Activated naive CD4-positive, alpha-beta T cell treated with Interleukin-2 at 50 U/mL for 16 hours (primary cell): ENCODE measurements at places on chromosomes 13 and 19.

DNA sequence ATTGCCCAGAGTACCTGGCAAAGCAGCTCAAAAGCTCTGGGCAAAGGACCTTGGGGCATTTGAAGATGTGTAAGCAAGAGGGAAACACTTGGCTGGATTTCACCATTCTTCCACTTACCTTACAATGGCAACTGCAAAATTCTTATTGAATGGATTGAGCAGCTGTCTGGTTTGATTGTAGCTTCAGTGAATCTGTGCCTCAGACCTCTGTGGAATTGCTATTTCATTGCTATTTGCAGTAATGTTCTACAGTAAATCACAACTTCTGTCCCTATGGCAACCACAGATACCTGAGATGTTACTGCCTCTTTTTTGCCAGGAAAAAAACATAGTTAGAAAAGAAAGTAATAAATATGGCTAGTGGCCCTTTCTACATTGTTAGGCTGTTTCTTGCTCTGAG, 519.5 kb downstream of the SUCLA2 start:
- DNase-seq, result no peak

- no peak for DNase-seq
Observed at GRCh38 chr13:51311231-51311630, 28.3 kb upstream of the SERPINE3 start.

DNA sequence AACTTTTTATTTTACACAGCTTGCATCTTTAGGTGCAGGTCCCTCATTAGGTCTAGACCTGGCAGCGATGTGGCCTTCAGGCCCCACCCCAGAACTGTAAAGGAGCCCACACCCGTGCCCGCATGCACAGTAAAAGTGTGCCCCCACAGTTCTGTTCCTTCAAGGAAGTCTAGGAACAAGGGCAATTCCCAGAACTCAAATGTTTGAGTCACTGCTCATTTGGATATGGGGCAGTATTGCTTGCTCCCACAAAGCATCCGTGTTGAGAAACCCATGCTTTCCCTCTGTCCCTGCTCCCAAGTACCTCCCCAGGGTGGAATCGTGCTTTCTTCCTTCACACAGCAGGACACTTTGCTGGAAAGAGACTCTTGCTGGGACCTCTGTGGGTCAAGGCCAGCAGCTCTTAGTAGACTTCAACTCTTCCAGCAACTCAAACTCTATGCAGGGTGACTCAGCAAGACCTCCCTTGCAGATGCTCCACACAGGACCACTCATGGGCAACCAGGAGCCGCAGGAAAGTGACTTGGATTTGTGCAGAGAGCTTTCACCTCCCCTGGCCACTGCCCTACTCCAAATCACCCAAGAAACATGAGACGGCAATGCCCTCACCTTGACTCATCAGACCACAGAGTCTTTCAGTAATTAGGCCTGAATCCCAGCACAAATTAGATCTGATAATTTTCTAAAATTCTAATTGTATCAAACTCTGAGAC, 12.3 kb downstream of the SLC7A1 start:
- no peak for DNase-seq

DNA sequence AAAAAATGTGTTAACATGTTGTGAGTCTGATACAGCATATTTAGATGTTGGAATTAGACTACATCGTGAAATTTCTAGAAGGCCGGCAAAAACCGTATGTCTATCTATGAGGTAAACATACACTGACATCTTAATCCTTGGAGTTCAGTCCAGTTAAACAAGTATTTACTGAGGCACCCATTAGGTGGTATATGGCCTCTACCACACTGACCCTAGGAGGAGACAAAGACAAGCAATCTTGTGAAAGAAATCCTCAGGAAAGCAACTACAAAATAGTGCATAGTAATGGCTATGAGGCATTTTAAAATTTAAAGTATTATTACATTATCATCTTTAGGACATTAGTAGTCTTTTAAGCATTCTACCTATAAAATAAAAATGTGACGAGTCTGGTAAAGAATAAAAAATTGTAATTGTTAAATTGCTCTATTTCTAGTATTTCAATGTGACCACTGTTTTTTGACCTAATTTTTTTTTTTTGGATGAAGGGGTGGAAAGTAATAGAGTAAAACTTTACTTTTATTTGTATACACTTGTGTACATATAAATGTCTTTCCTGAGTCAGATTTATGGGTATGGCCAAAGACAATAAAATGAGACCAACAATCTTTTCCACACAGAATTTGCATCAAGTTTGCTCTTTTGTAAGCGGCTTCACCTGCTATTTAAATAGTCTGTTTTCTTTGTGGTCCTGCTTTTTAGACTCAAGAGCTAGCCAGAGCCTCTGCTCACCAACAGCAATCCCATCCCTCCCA, 50.5 kb downstream of the KATNAL1 start:
- no peak for DNase-seq

DNA sequence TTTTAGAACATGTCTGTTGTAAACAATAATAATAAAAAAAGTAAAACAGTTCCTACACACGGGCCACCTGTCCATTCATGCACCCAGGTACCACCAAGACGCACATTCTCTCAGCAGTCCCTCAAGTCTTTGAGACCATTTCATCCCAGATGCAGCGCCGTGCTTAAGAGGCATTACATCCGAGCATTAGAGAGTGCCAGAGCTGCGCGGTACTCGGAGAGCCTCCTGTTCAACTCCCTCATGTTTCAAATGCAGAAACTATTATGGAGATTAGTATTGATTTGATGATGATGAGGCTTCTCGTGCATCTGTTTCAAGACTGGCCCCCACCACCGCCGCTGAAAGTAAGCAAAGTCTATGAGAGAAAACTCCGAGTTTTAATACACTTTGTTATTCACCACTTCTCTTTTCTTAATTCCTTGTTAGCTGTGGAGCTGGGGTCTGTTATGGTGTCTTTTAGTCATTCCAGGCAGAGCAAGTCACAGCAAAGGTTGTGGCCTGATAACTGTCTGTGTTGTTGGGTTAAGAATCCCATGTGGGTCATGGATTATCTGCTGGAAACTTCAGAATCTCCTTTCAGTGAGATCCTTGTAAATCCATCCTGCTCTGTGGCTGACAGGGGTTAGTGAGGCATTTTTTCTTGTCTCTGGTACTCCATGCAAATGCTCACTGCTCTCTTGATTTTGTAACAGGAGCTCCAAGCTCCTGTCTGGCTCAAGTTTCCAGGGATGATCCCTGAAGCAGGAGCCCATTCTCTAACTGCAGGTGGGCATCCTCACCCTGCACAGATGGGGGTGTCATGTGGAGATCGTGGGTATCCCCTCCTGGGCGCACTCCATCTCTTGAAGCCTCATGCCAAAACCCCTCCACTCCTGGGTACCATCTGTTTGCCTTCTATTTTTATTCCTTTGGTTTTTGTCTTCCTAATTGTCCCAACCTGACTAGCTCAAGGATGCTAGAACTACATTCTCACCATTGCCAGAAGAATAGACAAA, 74.9 kb upstream of the MTIF3 start:
- DNase-seq, result no peak

DNA sequence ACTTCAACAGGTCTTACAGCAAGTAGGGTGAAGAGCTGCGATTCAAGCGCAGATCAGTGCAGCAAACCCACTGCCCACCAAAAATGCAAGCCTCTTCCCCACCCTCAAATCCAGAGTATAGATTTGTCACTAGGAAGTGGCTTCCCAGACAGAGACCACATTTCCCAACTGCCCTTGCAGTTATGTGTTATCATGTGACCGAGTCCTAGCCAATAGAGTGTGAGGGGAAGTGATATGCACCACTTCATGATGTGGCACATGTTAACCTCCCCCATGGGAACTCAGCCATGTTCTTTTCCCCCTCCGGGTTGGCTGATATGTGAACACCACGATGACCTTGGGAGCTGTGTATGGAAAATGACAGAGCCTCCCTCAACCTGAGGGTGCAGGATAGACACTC, 50.8 kb downstream of the MBD3L2B start:
- DNase-seq, result no peak

- no peak for DNase-seq
Observed at GRCh38 chr13:43663474-43664090, 123.2 kb downstream of the ENOX1 start.

DNA sequence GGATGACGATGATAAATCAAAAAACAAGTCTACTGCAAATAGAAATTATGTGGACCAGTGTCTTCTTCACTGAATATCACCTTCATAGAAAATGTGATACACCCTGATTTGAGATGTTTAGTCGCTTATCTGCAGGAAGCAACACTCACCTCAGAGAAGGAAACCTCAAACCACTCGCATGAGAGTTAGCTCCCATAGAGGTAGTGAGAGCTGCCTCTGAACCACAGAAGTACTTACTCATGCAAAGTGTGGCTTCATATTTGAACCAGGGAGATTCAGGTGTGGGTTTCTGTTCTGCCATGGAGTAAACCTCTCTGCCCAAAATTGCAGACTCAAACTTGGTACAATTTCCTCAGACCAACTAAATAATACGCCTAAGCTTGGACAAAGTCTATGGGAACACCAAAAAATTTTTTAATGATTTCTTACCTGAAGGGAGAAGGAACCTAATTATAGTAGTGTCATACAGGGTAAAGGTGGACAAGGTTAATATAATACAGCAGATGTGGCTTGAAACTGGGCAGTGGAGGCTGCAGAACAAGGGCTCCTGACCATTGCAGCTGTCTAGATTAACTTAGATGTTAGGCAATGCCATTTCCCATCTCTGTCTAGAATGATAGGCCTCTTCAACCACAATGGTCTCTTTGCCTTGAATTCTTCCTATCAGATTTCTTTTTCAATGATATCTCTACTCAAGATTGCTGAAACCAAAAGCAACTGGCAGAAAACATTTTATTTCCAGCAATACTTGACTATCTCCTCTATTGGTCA, 29.6 kb upstream of the RCBTB2 start:
- peak; percentile 62 for DNase-seq

GRCh38 chr13:23715092-23715761, 145.0 kb downstream of the TNFRSF19 start:
- no peak for DNase-seq

DNA sequence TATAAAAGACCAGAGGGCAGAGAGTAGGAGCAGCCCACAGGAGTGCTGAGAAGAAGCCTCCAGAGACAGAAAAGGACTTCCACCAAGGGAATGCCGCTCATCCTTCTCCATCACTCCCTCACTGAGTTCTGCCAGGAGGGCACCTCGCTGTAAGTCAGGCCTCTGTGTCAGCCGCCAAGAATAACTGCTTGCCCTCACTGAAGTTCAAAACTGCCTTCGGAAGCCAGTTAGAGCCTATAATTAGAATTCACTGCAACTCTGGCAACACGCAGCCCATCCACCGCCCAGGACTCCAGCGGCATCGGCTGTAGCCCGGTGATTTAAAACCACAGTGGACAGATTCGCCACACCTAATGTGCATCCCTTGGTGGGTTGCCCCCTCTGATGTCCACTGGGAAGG, 281.8 kb upstream of the ZNF507 start:
- DNase-seq, result no peak

- no peak for DNase-seq
Observed at GRCh38 chr13:91894316-91894715, 495.9 kb downstream of the GPC5 start.

GRCh38 chr19:55117663-55118391, 390 bp upstream of the PPP1R12C start:
- peak; percentile 98 for DNase-seq

DNA sequence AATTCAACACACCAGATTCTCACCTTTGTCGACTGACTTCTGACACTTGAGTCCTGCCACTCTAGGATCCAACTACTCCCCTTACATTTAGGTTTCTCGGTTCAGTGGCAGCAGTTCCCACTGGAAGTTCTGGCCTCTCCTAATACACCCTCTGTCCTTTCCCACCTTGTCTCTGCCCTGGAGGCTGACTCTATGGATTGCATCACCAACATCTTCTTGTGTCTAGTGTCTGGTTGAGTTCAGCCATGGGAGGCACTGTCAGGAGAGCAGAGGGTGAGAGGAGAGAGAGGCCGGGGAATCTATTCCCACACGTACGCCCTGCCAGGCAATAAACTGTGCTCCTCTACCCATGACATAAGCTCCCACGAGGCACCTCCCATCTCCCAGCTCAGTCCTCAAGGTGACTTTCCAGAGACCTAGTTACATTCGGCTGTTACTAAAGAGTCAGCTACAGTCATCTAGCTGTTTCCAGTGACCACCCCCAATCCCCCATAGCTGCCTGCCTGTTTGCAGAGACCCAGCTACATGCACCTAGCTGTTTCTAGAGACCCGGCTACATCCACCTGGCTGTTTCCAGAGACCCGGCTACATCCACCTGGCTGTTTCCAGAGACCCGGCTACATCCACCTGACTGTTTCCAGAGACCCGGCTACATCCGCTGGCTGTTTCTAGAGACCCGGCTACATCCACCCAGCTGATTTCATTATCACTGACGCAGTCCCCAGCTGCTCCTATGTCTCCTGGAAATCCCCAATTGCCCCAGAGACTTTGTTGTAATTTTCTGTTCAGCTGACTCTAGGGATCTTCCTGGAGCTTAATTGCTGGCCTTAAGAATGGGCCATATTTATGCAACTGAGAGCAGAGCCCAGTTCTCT, 8.1 kb upstream of the LILRB4 start:
- DNase-seq, result no peak

DNA sequence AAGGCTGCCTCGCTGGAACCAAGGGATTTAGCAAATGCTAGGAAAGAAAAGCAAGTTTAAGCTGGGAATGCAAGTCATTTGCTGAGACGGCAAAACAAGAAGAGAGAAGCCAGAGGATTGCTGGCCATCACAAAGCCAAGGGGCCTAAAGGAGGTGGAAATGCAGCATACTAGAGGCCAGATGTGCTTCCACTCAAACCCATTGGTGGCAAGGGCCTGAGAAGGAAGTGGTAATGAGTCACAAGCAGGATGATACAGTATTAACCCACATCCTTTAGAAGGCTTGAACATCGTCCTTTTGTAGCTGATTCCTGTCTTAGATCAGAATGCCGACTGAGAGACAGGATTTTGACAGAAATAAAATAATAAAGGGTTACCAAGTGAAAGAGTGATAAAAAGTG, 68.2 kb downstream of the ITGBL1 start:
- peak; percentile 13 for DNase-seq

GRCh38 chr19:45211751-45212381, 33.3 kb downstream of the BLOC1S3 start:
- DNase-seq, result no peak

DNA sequence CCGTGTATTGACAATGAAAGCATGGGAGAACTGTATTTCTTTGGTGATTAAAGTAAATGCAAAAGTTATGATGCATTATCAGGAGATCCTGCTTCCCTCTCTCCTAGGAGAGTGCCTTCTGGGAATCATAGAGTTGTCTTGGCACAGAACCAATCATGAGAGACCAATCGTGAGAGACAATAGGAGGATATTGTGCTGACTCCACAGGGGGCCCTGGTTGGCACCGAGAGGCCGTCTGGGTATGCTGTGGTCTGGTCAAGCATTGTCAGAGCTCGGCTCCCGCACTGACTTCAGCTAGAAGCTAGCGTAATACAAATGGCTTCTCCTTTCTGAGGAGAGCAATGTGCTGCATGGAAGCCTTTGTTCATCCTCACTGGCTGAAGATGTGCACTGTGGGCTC, 131.5 kb upstream of the GJB6 start:
- DNase-seq, result no peak

DNA sequence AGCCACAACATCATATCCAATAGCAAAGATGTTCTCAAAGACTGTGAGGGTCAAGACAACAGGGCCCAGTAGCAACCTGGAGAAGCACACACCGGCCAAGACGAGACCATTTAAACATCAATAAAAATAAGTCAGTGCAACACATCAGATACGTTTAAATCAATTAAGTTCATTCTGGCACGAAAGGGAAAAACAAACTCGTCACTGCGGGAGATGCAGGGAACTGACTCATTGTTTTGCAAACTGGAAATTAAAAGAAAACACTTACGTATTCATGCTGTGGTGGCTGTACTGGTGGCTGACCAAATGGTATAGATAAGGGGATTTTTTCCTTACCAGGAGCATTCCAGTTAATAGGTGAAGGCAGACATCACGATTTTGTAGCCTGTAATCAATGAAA, 26.3 kb upstream of the SLC15A1 start:
- DNase-seq, result no peak

- DNase-seq, result no peak
Observed at GRCh38 chr19:51948975-51949374, 21.7 kb downstream of the ZNF613 start.
